ENCODE measurements at places on chromosomes 2 and 18.

DNA sequence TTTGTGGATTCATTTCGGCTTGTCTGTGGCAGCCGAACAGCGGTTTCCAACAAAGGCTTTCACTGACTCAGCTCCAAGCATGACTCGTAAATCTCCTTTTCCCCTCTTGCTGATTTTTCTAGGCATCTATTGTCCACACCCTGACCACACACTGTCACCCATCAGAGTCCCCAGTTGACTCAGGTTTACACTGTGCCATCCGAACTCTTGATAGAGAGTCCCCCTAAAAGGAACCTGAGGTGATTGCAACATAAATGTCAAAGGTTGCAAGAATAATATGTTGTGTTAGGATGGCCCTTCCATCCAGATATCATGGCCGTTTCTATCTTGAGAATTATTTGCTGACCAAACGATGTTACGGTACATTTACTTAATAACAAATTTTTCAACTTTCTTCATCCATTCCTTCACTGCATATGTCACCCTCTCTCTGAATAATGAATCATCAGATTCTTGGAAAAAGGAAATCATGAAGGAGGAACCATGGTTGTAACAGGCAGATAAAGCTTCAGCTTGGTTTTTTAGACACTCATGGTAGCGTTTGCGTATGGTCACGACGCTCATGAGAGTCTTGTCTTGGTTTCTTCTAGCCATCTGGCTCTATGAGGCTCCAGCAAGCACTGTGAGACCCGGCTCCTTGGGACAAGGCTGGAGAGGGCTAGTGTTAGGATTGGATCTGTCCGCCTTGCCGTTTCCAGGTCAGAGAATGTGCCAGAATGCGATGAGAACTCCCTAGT lies 72.1 kb downstream of the NPAS2 start:
- DNase-seq, result peak; percentile 86

- DNase-seq, result no peak
These were observed 438.6 kb downstream of the TXNL1 start for GRCh38 chr18:56199580-56200330.

GRCh38 chr18:28723506-28723905 lies 546.6 kb upstream of the CDH2 start:
- DNase-seq, result no peak

GRCh38 chr2:121532347-121532766 lies 1.7 kb downstream of the RNU4ATAC start:
- peak; percentile 70 for DNase-seq

DNA sequence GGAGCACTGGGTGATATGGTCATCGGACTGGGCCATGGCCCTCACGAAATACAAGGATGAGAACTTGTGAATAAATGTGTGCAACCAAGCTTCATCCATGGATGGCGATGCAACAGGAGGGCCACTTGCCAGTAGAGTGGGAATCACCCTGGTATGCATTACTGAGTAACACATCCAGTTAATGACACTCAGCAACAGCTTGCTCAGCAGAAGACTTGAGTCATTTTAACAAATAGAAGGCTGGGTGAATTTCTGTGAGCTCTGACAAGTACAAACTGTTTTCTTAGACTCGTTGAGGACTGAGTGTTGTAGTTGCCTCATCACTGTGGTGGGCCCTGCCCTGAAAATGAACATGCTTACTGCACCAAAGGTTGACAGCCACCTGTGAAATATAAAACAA lies 221.6 kb downstream of the NCKAP5 start:
- DNase-seq, result no peak

- no peak for DNase-seq
These were observed 112.1 kb upstream of the SMAD7 start for GRCh38 chr18:49062832-49063226.

DNA sequence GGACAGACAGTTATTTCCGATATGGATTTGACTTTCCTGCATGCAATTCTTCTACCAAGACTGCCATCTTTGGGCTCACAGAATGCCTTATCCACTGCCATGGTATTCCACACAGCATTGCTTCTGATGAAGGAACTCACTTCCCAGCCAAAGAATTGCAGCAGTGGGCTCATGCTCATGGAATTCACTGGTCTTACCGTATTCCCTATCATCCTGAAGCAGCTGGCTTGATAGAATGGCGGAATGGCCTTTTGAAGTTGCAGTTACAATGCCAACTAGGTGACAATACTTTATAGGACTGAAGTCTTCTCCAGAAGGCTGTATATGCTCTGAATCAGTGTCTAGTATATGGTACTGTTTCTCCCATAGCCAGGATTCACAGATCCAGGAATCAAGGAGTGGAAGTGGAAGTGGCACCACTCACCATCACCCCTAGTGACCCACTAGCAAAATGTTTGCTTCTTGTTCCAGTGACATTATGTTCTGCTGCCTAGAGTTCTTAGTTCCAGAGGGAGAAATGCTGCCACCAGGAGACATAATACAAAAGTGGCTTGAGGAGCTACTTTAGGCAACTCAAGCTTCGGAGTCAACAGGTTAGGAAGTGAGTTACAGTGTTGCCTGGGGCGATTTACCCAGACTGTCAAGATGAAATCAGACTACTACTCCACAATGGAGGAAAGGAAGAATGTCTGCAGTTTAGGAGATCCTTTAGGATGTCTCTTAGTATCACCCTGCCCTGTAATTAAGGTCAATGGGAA lies 23.8 kb upstream of the SMAD4 start:
- DNase-seq, result no peak

DNA sequence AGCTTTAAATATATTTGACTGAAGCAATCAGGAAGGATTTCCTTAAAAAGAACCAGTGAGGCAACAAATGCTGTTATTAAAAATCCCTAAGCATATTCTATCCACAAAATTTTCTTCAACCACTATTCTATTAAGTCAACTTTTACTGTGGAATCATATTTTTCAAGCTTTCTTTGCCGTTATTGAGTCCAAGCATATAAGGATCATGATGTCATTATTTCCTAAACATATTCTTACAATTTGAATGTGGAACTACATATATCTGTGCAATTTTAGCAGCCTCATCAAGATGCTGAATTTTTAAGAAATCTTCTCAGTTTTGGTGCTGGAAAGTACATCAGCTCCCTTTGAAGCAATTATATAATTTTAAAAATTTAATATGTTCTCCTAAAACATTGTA lies 5.6 kb downstream of the IFIH1 start:
- no peak for DNase-seq

DNA sequence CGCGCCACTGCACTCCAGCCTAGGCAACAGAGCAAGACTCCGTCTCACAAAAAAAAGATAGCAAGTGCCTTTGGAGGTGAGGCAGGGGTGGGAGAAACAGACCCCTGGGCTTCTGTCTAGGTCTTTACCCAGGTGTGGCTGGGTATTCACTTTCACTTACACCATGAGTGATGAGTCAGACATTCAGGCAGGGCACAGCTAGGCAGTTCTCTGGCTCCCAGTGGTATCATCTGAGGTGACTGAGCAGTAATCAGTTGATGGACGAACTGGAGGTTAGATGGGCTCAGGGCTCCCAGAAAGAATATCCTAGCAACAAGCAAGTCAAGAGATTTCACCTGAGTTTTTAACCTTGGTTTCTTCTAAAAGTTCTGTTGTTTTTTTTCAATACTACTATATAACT lies 107.0 kb upstream of the RAB6C start:
- no peak for DNase-seq

DNA sequence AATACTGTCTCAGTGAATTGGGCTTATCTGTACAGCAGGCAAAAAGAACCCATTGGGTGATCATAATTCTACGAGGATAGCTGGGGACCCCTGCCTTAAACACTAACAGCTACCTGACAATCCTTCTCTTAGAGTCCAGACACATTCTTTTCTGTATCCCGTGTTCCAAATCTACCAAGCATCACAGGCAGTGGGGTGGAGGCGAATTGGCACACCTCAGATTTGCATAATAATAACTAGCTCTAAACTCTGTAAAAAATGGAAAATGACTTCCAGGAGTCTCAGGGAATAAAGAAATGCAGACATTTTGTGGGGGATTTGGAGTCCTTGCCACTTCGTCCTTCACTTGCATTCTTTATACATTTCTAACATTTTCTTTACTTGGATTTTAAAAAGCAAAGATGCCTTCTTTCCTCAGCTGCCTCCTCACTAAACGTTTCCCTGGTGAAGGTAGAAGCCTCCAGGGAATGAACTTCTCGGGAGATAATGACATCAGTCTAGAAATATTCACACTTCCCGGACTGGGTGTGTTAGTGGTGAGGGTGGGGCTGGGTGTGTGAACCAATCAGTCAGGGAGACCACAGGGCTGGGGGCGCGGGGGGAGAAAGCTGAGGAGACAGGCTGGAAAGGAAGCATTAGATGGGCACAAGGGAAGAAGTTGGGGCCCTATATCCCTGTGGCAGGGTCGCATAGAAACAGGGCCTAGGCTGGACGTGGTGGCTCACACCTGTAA lies 59.1 kb upstream of the BOD1L2 start:
- DNase-seq, result no peak

DNA sequence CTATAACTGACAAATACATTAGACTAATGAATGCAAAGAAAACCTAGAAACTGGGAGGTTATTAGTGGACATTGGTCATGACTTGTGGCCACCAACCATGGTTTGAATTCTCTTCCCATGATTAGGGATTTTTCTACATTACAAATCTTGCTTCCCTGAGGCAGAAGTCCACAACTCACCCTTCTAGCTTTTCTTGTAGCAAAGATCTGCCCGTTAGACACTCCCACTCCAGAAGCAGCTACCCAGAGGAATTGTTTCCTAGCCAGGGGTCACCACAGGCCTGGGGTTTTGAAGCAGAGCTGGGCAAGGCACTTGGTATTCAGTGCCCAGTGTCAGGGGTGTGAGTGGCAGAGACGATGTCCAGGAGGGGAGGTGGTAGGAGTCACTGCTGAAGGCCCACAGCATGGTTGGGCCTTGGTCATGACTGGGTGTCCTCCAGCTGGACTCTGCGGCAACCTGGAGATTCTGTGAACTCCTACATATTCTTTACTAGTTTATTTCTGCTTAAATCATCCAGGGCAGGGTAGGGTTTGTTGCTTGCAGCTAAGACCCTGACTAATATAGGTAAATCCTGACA lies 54.9 kb downstream of the ACTR2 start:
- no peak for DNase-seq

DNA sequence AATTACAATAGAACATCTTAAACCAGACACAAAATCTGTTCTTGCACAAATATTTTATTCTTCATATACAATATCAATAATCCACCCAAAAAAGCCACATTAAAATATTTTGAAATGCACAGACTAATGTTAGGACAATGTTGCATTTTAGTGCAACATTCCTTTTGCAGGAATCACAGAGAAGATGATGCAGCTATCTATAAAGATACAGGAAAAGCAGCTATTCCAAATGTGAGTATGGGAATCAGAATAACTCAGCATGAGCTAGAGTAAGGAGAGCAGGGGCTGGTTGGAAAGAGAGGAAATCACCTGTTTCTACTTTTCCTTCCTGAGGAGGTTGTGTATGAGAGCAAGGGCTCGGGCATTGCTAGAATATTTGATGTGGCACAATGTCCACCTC lies 4.8 kb downstream of the C2orf66 start:
- DNase-seq, result no peak

DNA sequence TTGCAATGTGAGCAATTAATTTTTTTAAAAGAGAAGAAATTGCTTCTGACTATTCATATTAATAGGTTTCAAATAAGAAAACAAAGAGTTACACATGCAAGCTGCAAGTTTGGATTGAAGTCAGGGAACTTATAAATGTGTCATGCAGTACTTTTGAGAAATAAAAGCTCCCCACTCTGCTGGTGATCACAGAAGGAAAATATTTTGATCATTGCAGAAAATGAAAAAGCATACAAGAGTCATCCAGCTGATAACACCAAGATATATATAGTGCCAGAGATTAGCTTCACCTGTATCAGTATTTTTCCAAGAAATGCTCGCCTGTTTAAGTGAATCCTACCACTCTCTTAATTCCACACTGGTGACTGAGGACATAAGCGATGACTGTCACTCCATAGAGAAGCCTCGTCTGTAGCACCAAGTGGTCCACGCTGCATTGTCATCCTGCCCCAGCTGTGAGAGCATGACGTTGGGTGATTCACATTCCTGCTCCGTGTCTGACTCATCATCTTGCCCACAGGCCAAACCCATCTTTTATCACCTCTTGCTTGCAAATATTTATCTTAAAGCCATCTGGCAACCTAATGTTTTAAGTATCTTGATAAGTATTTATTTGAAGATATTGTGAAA lies 178.0 kb downstream of the ASXL3 start:
- peak; percentile 97 for DNase-seq

DNA sequence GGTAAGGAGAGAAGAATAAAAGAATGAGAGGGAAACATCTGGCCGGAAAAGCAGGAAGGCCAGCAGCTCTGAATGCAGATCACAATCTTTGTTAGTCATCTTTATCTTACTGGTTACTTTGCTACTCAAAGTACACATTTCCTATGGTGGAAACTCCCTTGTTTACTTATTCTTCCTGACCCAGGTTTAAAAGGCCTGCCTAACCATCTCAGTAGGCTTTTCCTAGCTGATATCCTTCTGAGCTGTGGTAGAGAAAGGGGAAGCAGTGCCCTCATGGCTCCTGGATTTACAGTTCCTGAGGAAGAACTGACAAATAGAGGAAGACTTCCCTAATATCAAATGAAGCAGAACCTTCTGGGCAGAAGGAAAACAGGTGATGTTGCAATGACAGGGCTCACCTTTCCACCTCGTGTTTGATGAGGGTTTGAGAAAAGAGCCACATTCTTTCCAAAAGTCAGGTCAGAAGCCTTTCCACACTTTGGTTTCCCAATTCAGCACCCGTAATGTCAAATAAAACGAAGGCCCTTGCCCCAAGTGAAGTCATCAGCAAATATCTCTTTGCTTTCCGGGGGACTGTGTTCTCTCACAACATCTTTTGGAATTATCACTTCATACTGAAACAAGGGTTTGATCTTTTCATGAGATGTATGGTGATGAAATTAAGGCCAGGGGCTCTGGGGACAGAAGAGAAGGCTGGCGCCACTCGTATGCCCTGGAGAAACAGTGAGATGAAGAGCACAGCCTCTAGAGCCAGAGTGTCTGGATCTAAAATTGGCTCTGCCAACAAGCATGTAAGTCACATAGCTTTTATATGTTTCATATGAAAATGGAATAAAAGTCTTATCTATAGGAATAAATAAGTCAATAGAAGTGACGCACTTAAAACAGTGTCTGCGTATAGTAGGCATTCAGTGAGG lies 26.7 kb upstream of the APOB start:
- DNase-seq, result no peak

GRCh38 chr2:209976698-209977385 lies 25.6 kb upstream of the RPE start:
- no peak for DNase-seq
